Midbrain (tissue), 1 donor: ENCODE measurements at places on chromosomes 6 and 20.
A peak's percentile ranks its signal among the peaks of the same experiment; 100 is the strongest.

- DNase-seq = no peak
Observed at GRCh38 chr6:89888871-89889270, 5.4 kb upstream of the GJA10 start.

DNA sequence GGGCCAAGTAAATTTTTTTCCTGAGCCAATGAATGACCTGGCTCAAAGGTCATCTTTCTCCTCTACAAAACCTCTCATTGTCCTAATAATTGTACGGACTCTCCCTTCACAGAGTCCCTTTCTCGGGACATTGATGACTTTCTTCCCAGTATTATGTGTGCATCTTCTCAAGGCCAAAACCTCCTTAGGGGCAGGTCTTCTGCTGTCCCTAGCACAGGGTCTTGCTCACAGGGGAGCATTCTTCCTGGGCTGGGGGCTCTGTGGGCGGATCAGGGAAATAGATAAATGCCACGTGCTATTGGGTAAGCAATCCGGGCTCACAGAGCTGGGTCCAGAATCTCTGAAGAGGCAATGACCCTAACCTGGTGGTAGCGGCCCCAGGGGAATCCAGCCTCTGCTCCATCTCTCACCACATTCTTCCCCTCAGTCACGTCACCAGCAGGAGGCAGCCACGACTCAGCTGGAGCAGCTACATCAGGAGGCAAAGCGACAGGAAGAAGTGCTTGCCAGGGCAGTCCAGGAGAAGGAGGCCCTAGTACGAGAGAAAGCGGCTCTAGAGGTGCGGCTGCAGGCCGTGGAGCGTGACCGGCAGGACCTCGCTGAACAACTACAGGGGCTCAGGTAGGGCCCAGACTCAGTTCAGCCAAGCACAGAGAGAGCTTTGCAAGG lies 23.5 kb downstream of the CEP250 start:
- DNase-seq = no peak

GRCh38 chr20:60057866-60058807 lies 99.9 kb downstream of the CDH26 start:
- DNase-seq = peak; percentile 45

GRCh38 chr20:8388141-8388540 lies 256.1 kb downstream of the PLCB1 start:
- no peak for DNase-seq

- no peak for DNase-seq
Observed at GRCh38 chr20:4581838-4582237, 139.9 kb upstream of the PRND start.

DNA sequence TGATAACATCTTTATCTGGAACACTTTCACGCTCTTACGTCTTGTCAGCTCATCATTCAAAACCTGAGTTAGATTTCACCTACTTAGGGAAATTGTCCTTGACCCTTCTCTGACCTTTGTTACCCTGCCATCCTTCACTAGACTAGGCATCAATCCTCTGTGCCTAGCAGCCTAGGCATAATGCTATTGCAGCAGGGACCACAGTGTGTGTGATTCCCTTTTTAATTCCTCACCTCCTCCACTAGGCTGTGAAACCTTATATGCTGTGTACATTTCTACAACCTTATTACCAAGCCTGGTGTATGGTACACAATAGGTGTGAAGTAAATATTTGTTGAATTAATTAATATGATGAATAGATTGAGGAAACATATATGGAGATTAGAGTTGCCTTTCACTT lies 66.7 kb upstream of the DEFB112 start:
- DNase-seq = no peak

DNA sequence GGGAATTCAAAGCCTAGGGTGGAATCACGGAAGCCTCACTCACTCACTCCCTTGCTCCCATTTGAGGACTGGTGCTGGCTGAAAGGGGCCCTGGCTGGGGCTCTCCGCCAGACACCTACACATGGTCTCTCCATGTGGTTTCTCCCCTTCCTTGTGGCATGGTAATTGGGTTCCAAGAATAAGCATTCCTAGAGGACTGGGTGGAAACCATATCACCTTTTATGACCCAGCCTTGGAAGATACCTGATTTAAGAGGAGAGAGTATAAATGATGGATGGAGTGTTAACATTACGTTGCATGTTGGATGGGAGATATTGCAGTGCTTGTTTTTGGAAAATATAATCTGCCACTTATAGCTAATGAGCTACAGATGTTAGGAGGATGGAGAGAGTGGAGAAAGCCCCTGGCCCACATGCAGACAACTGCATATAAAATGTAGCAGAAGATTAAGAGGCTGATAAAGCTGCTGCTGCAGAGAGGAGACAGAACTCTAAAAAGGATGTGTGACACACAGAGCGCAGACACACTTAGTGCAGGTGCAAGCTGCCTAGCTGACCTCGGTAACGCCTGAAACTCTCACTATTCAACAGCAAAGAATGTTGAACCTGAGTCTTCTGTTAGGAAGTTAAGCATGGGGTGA lies 23.3 kb upstream of the CDKN1A start:
- DNase-seq = no peak

DNA sequence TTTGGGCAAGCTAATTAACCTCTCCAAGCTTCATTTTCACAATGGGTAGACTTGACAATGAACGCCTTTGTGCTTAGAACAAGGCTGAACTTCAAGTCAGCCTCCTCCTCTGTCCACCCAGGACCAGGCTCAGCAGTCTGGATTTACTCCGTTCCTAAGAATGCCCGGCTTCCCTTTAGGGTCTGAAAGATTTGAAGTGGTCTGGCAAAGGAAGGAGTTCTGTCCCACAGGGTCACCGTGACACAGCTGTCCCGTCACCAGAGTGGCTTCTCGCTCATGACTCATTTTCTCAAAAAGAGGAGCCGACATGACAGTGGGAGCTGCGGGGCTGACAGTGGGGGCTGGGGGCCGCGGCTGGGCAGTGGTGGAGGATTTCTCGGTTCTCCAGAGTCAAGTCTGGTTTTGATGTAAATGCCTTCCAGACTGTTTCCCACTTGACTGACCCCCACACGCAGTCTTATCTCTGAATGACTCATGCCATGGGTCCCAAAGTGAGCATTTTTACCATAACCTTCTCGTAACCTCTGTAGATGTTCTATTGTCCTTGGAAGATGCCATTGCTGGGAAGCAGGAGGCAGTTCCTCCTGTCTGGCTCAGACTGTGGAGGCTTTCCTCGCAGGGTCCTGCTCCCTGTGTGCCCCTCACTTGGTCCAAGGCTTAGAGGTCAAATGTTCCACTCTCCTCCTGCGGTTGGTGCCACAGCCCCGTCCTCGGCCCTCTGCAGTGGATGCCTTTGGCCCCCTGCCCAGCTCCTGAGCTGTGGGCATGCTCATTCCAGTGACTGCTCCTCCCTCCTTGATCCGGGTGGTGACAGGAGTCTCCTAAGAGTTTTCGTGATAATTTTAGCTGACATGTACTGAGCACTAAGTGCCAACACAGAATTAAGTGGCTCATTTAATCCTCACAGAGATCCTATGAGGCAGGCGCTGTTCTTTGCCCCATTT lies 253.1 kb downstream of the FNDC1 start:
- DNase-seq = no peak

- DNase-seq = peak; percentile 74
Observed at GRCh38 chr6:125104425-125104824, 49.1 kb upstream of the TPD52L1 start.

DNA sequence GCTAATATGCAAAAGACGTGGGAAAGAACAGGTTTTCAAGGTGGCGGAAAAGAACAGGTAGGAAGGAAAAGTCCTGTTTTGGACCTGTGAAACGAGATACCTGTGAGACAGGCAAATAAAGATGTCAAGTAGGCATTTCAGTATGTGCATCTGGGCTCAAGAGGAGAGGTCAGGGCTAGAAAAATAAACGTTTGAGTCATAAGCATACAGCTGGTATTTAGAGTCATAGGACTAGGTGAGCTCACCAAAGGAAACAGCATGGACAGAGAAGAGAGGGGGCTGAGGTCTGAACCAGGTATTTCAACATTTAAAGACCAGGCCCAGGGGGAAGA lies 14.9 kb downstream of the MTFR2 start:
- DNase-seq = no peak

GRCh38 chr6:82878812-82879211 lies 186.8 kb downstream of the UBE3D start:
- DNase-seq = no peak

DNA sequence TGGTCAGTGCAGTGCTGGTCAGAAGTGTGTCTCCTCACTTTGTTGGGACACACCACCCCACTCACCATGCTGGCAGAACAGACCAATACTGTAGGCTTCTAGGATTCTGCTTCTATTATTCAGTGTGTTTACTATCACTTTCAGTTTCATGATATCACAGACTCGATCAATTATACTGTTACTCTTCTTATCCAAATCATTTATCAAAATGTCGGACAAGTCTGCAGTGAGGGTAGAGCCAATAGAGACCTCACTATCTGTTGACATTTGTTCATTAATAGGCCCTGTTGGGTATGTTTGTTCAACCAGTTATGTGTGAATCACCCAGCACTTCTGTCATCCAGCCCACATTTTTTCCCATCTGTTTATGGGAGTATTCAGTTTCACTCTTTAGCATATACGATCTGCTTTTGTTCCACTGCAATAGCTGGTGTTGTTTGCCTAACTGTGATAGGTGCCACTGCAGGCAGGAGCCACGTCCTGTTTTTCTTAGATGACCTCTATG lies 140.1 kb downstream of the NRN1 start:
- DNase-seq = no peak

- DNase-seq = peak; percentile 88
Observed at GRCh38 chr20:40689943-40690835, 1.2 kb upstream of the MAFB start.

DNA sequence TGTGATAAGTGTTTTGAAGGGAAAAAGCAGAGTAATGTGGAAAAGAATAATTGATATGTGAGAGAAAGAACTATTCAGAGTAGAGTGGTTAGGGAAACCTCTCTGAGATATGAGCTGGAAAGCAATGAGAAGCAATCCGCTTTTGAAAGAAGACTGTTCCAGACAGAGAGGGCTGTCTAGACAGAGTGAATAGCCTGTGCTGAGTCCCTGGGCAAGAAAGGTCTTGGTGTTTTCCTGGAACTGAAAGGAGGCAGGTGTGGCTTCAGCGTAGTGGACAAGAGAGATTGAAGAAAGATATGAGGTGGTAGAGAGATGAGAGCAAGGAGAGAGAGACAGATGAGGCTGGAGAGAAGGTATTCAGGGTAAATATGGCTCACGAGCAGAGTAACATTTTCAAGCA lies 190.8 kb downstream of the UBE3D start:
- no peak for DNase-seq

- no peak for DNase-seq
Observed at GRCh38 chr6:44056392-44057237, 70.6 kb downstream of the MRPL14 start.

DNA sequence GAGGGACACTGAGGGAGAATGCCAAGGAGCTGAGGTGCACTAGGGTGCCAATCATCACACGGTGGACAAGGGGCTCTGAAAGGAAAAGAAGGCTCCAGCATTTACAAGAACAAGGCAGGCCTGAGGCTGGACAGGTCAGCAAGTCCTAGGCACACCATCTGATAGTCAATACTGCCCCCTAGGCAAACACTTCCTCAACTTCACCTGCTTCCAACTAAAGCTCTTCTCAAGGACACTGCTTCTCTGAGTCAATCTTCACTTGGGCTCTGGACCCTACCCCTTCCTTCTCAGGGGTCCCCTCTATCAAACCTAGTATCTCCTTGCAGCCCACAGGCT lies 37.7 kb upstream of the SLC4A11 start:
- peak; percentile 5 for DNase-seq

DNA sequence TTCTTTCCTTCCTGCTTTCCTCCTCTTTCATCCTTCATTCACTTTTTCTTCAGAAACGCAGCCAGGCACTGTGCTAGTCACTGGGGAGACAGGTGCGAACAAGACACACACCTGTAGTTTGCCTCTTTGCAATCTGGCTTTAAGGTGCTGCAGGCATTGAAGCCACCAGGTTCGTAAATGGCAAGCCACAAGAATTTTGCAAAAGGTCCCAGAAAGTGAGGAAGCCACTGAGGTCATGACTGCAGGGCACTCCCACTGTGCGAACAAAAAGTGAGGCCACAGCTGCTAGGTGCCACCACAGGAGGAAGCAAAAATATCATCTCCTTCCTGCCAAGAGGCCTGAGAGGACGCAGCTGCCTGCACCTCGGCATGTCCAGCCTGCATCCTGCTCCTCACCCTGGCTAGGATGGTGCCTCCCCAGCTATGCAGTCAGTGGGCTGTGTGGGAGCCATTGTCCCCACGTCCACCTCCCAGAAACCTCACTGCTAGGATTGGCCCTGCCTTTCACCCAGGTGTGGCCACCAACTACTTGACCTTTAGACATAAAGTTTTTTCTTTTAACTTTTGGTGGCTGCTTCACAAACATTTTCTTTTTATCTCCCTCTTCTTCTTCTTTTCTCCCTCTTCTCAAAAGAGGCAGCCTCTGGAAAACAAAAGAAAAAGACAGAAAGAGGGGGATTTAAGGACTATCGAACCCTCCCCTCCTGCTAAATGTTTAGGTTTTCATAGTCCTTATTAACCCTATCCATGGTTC lies 230.8 kb downstream of the BCAS1 start:
- no peak for DNase-seq

DNA sequence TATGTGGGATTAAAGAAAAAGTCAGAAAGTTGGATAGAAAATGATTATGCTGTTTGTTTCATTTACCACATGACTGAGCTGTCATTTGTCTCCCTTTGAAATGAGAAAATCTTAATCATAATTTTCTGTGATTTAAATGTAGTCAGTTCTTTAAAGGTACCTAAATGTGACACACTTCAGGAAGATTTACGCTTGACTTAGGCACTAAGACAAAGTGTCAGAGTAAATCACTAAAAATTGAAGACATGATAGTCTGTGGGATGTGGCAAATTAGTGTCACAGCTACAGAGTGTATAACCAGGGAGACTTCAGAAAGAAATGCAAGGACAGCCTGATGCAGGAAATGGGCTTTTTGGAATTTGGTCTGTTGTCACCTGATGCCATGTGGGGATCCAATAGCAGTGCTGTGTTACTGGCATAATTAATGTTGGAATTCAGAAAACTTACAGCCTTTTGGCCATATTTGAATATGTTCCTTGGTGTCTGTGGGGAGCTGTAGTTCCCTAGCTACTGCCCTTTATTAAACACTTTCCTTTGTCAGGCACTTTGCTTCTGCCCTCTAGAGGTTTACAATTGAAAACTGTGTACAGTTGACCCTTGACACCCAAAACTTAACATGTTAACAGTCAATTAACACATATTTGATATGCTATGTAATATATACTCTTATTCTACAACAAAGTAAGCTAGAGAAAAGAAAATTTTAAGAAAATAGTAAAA lies 493.8 kb downstream of the UTRN start:
- DNase-seq = no peak

- no peak for DNase-seq
Observed at GRCh38 chr6:140897349-140897748, 1235.4 kb upstream of the GJE1 start.
